ENCODE measurements at places on chromosomes 2 and 18. TPM values are rescaled to one million over a fixed set of nuclear protein-coding genes. Genes with fewer than 3 reads are reported as not detected.

DNA sequence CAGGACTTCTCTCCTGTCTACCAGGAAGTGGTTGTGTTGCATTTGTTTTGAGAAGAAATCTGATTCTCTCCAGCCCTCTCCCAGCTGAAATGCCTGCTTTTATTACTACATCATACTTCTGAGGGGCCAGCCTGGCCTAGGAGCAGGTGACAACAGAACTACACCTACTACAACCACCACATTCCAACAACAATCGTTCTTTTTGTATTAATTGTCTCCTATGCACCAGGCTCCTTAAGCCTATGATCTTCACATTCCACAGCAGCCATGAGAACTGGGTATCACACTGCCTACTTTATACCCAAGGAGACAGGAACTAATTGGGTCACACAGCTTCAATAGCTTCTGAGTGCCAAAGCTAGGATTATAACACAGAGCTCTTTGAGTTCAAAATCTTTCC is 167.7 kb downstream of the TDRD15 start:
- no peak for DNase-seq

GRCh38 chr2:88813612-88814011 is 122.1 kb downstream of the RPIA start:
- no peak for DNase-seq

DNA sequence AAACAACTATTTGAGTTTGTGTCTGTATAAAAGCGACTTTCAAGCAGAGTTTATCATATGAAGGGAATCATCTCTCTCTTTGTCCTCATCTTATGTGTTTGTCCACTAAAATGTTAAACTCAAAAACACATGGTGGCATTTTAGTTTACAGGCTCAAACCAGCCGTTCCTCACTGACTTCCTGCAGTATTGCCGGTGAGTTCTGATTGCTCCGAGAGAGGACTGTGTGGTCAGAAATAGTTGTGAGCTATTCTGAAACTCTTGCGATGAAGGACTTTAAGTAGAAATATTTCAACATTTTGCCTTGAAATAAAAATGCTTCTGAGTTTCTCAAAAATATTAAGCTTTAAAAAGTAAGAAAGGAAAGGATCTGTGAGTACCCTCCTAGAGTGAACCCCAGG is 163.2 kb upstream of the CAVIN2 start:
- DNase-seq: no peak

DNA sequence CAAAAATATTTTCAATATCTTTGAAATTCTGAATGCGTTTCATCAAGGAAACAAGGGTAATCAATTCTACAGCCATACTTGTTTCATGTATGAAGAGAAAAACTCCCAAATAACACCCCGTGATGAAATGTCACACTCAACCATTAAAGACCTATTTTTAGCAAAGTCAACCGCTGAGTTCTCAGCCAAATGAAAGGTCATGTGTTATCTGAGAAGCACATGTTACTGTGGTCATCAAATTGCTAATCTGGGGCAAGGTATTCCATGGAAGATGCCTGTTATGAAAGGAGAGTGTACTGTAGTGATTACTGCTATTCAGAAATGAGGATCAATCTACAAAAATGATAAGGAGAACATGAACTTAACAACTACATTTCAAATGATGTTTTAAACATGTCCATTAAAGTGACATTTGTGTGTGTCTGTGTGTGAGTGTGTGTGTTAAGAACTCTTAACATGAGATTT is 126.7 kb downstream of the BCL2 start:
- DNase-seq: no peak

TMEM37 gene
- total RNA-seq: 16.4 TPM

Data from left cardiac atrium (tissue), 4 donors.